Activated CD8-positive, alpha-beta T cell treated with anti-CD3 and anti-CD28 coated beads for 36 hours (primary cell): ENCODE measurements at places on chromosomes 7 and 10. TPM values are rescaled to one million over a fixed set of nuclear protein-coding genes. Genes with fewer than 3 reads are reported as not detected.
A peak's percentile ranks its signal among the peaks of the same experiment; 100 is the strongest.

HOXA1 gene
- total RNA-seq, result 0.25 TPM

ELFN1 gene
- total RNA-seq, result 0.20 TPM

ACBD7 gene
- 2.0 TPM for total RNA-seq

GBX1 gene
- total RNA-seq, result not detected

GAD2 gene
- not detected for total RNA-seq

DNAJC12 gene
- total RNA-seq, result 32.5 TPM

NCF1 gene
- total RNA-seq, result 2.4 TPM

- H3K27ac ChIP-seq, result no peak overlapping the region
- H3K36me3 ChIP-seq, result no peaks in the 10 kb centered on the region
- no peaks in the 10 kb centered on the region for H3K4me1 ChIP-seq
- peaks cover 10% of the 10 kb centered on the region for H3K27me3 ChIP-seq
- DNase-seq, result no peak
These were observed 169.8 kb downstream of the EGFR start for GRCh38 chr7:55188590-55189138.

- H3K27ac ChIP-seq, result no peak overlapping the region
- H3K4me1 ChIP-seq, result no peaks in the 10 kb centered on the region
These were observed 46.4 kb downstream of the MYPN start for GRCh38 chr10:68155615-68156210.

DNA sequence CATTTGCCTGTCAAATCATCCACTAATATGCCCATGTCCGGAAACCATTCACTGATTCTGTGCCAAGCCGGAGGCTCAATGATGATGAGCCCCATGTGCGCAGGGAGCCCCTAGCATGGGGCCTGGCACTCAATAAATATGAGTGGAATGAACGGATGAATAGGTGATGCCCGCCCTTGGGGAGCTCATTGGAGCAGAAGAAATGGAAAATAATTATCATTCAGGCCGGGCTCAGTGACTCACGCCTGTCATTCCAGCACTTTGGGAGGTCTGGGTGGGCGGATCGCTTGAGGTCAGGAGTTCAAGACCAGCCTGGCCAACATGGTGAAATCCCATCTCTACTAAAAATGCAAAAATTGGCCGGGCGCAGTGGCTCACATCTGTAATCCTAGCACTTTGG lies 11.0 kb downstream of the RHBDD2 start:
- peak; percentile 31 for DNase-seq
- H3K4me3 ChIP-seq, result no peak overlapping the region
- H3K27me3 ChIP-seq, result no peaks in the 10 kb centered on the region
- H3K27ac ChIP-seq, result no peak overlapping the region
- H3K4me1 ChIP-seq, result peaks cover 7% of the 10 kb centered on the region
- H3K36me3 ChIP-seq, result peaks cover 24% of the 10 kb centered on the region

DNA sequence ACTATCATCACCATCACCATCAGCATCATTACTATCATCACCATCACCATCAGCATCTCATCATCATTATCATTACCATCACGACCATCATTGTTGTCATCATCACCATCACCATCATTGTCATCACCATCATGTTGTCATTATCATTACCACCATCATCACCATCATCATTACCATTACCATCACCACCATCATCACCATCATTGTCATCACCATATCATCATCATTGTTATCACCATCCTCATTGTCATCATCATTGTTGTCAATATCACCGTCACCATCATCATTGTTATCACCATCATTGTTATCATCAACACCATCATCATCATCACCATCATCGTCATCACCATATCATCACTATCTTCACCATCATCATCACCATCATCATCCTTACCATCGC lies 124.3 kb downstream of the PTPRN2 start:
- no peak overlapping the region for H3K27ac ChIP-seq
- no peaks in the 10 kb centered on the region for H3K4me1 ChIP-seq
- no peak overlapping the region for H3K4me3 ChIP-seq
- no peaks in the 10 kb centered on the region for H3K36me3 ChIP-seq

- H3K27me3 ChIP-seq, result peaks cover 7% of the 10 kb centered on the region
- H3K36me3 ChIP-seq, result no peaks in the 10 kb centered on the region
- H3K27ac ChIP-seq, result no peak overlapping the region
- DNase-seq, result no peak
- H3K4me3 ChIP-seq, result no peak overlapping the region
- no peaks in the 10 kb centered on the region for H3K4me1 ChIP-seq
These were observed 3.5 kb downstream of the FAM180A start for GRCh38 chr7:135744938-135745702.

GRCh38 chr7:131747658-131748232 lies 191.3 kb upstream of the PODXL start:
- no peaks in the 10 kb centered on the region for H3K36me3 ChIP-seq
- DNase-seq, result no peak
- no peaks in the 10 kb centered on the region for H3K4me1 ChIP-seq
- peaks cover 5% of the 10 kb centered on the region for H3K27me3 ChIP-seq

DNA sequence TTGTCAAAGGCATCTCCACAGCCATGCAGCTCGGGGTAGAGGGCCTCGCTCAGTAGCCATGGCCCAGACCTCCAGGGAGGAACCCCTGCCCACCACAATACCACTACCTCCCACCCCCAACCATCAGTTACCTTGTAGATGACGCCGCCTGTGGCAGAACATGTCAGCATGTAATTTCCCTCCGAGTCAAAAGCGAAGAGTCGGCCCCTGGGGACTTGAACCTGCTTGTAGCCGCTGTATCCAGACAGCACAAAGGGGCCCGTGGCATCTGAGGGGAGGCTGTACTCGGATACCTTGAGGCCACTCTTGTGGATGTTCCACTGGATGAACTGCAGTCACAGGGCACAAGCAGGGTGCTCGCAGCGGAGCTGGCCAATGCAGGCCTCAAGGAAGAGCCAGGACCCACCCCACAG lies 16.3 kb upstream of the CYREN start:
- peak; percentile 41 for DNase-seq
- H3K27ac ChIP-seq, result peak overlapping the region; percentile 52
- H3K4me3 ChIP-seq, result no peak overlapping the region
- H3K27me3 ChIP-seq, result no peaks in the 10 kb centered on the region
- H3K4me1 ChIP-seq, result peaks cover 2% of the 10 kb centered on the region
- H3K36me3 ChIP-seq, result peaks cover 62% of the 10 kb centered on the region

GRCh38 chr10:126301701-126302475 lies 86.4 kb downstream of the ADAM12 start:
- H3K27ac ChIP-seq, result no peak overlapping the region
- no peak for DNase-seq
- H3K36me3 ChIP-seq, result no peaks in the 10 kb centered on the region

DNA sequence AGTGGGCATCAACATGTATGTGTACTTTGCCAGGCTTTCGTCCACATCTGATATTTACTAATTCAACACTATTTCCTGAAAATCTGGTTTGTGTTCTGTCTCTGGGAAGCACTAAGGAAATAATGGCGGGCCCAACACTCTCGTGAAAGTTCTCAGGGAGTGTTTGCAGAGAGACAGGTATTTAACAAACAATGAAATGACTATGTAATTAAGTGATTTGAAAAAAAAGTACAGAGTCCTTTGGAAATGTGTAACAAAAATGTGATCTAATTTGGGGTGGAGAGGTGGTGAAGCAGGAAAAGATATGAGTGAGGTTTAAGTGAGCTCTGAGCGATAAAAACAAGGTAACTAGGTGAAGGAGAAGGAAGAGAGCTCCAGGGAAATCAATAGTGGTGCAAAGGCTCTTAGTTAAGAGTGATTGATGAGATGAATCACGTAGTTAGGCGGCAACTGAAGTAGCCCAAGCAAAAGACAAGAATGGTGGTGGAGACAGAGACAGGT lies 95.3 kb upstream of the DNAJB12 start:
- no peak overlapping the region for H3K27ac ChIP-seq
- no peaks in the 10 kb centered on the region for H3K36me3 ChIP-seq
- H3K4me1 ChIP-seq, result no peaks in the 10 kb centered on the region
- H3K27me3 ChIP-seq, result no peaks in the 10 kb centered on the region

DNA sequence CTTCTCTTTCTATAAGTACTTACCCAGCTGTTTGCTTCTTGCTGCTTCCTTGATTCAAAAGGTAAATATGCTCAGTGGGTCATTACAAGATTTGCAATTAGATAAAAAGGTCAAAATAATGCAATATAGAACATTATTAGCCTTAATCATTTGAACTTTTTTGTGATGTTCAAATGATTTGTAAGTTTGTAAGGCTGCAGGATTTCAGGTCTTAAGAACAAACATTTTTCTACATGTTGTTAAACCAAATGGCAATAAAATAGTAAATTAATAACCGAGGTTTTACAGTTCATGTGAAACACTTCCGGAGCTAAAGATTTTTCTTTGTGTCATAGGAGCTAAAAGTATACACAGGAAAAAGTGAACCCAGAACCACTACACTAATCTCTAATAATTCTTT lies 16.2 kb upstream of the SCIN start:
- no peaks in the 10 kb centered on the region for H3K4me1 ChIP-seq
- no peaks in the 10 kb centered on the region for H3K36me3 ChIP-seq

DNA sequence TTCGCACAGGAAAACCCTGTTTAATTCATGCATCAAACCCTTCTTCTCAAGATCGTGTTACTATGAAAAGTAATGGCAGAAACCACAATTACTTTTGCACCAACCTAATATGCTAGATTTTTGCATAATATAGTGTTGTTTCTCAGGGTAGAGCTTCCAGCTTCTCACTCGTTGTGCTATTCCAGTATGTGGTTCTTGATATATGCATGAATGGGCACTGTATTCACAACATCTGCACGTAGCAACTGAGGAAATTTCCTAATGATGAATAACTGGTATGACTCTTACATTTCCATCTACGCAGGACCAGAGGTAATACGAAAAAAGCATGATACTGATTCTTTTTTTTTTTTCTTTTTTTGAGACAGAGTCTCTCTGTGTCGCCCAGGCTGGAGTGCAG lies 326.6 kb upstream of the GALNT17 start:
- H3K4me3 ChIP-seq, result no peak overlapping the region
- no peak overlapping the region for H3K27ac ChIP-seq
- no peaks in the 10 kb centered on the region for H3K36me3 ChIP-seq
- no peak for DNase-seq
- H3K27me3 ChIP-seq, result peaks cover 8% of the 10 kb centered on the region
- H3K4me1 ChIP-seq, result no peaks in the 10 kb centered on the region

- H3K36me3 ChIP-seq, result no peaks in the 10 kb centered on the region
- no peaks in the 10 kb centered on the region for H3K4me1 ChIP-seq
These were observed 113.5 kb downstream of the PLCE1 start for GRCh38 chr10:94107191-94107590.

DNA sequence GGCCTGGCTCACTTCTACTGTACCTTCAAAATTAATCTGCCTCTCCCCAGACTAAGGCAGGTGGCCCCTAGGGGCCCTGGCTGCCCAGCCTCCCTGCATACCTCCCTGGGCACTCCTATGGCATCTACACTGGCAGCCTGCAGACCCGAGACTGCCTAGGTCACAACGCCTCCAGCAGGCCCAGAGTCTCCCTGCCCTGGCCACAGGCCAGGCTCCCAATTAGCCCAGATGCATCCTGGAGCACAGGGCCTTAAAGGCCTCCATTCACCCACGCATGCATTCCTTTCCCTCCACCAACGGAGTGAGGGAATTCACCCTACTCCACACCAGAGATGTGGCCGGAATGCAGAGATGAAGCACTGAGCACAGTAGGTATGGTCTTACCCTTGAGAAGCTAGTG lies 1.9 kb downstream of the CHAT start:
- H3K27ac ChIP-seq, result no peak overlapping the region
- no peak for DNase-seq
- H3K27me3 ChIP-seq, result peaks cover 67% of the 10 kb centered on the region
- H3K4me3 ChIP-seq, result no peak overlapping the region
- peaks cover 2% of the 10 kb centered on the region for H3K36me3 ChIP-seq

GRCh38 chr10:131169146-131169545 lies 142.4 kb downstream of the TCERG1L start:
- no peaks in the 10 kb centered on the region for H3K27me3 ChIP-seq
- no peak for DNase-seq
- no peak overlapping the region for H3K4me3 ChIP-seq
- no peak overlapping the region for H3K27ac ChIP-seq
- no peaks in the 10 kb centered on the region for H3K4me1 ChIP-seq

DNA sequence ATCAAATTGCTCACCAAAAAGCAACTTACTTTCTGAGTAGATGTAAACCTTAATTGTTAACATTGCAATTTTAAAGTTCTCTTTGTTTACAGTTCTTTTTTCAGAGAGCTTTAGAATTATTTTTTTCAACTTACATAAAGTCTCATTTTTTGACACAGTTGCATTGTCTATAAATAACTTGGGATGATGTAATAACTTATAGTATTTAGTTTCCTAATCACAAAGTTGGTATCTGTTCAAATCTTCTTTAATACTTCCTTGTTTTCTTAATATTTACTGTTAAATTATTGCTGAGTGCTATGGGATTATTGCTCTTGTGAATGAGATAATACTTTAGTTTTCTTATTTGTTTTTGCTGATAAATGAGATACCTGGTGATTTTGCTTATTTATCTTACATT lies 18.9 kb upstream of the SUV39H2 start:
- H3K4me1 ChIP-seq, result no peaks in the 10 kb centered on the region
- no peak overlapping the region for H3K4me3 ChIP-seq
- no peak overlapping the region for H3K27ac ChIP-seq
- peaks cover 37% of the 10 kb centered on the region for H3K36me3 ChIP-seq
- no peaks in the 10 kb centered on the region for H3K27me3 ChIP-seq

DNA sequence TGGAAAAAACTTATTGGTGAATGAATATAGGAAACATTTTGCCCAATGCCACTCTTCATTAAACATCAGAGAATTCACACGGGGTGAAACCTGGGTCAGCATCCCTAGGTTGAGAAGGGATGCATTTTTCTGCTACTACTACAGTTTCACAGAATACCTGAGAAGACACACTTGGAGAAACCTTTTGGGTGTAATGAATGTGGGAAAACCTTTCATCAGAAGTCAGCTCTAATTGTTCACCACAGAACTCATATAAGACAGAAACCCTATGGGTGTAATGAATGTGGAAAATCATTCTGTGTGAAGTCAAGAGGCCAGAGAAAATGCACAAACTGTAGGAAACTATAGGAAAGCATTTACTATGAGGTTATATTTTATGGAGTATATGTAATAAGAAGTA lies 24.9 kb downstream of the ZNF37A start:
- no peaks in the 10 kb centered on the region for H3K4me1 ChIP-seq
- no peak overlapping the region for H3K4me3 ChIP-seq
- H3K27me3 ChIP-seq, result no peaks in the 10 kb centered on the region
- no peak overlapping the region for H3K27ac ChIP-seq
- peaks cover 73% of the 10 kb centered on the region for H3K36me3 ChIP-seq

- no peak overlapping the region for H3K4me3 ChIP-seq
- H3K27ac ChIP-seq, result no peak overlapping the region
- H3K27me3 ChIP-seq, result peaks cover 21% of the 10 kb centered on the region
These were observed 6.8 kb upstream of the CDH23 start for GRCh38 chr10:71389768-71390460.

- H3K36me3 ChIP-seq, result no peaks in the 10 kb centered on the region
- no peak overlapping the region for H3K27ac ChIP-seq
These were observed 27.7 kb upstream of the OSBPL3 start for GRCh38 chr7:25007668-25008067.

DNA sequence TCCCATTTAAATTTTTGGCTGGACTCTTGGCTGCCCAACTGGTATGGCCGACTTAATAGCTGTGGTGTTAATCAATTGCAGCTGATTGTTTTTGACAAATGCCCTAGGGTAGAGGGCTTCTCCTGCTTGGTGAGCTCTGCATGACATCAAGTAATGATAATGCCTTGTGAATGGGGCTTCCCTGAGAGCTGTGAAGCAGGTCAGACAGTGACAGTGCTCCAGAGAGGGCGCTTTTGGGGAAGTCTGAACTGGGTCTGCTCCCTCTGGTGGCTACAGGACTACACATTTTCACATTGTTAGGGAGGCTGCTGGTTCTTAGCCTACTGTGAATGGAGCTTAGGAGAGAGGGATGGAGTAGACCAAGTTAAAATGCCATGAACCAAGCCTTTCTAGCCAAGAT lies 98.8 kb downstream of the SDK1 start:
- H3K36me3 ChIP-seq, result no peaks in the 10 kb centered on the region
- H3K27ac ChIP-seq, result no peak overlapping the region
- peak; percentile 26 for DNase-seq
- no peaks in the 10 kb centered on the region for H3K4me1 ChIP-seq
- H3K4me3 ChIP-seq, result no peak overlapping the region
